LNCaP clone FGC (cell line): ENCODE measurements at places on chromosomes 5 and 9.

DNA sequence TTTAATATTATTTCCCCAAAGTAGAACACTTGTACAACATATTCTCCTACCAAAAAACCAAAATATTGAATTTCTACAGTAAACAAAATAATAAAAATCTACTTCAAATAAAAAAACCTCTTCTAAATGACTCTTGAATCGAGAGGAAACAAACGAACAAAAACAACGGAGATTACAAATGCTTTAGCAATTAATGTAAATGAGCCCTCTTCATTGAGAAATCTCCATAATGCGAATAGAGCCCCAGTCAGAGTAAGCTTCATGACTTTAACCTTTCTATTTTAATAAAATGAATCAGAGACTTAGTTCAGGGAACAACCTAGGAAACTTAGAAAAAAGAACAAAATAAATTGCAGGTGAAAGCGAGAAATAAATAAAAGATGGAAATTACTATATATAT lies 129.3 kb upstream of the SEMA6A start:
- DNase-seq, result no peak

DNA sequence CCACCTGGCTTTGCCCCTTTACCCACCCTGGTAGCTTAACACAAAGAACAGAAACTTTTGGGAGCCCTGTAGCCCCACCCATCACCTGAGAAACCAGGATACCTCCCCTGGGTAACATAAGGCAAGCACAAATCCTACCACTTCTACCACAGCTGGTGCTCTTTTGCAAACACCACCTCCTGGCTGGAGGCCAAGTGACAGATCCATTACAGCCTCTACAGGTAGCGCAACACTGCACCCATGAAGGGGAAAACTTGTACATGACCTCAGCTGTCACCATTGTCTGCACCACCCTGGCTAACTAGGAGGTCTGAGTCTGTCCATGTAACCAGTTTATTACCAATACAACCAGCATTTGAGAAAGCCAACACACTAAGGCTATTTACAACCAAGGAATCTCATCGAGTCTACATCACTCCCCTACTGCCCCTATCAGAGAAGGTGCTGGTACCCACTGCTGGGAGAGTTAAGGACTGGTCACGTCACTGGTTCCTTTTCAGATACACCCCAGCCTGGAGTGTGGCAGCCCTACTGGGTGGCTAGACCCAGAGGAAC lies 128.6 kb downstream of the PJA2 start:
- no peak for DNase-seq

- DNase-seq, result no peak
Observed at GRCh38 chr9:105963343-105964099, 269.2 kb downstream of the TMEM38B start.

- no peak for DNase-seq
Observed at GRCh38 chr9:81420024-81420423, 269.3 kb downstream of the TLE1 start.

GRCh38 chr5:98217138-98217537 lies 556.3 kb upstream of the RGMB start:
- no peak for DNase-seq

DNA sequence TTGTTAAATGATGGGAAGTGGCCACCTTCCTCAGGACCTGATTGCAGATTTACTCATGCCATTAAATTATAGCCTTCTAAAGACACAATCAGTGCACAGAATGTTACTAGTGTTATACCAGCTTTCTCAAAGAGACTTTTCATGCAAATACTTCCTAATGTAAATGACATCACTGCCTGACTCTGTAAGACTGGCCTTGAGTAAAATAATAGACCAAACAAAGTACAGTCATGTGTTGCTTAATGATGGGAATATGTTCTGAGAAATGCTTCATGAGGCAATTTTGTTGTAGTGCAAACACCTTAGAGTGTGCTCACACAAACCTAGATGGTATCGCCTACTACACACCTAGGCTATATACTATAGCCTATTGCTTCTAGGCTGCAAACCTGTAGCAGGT lies 17.0 kb upstream of the C1QTNF3 start:
- DNase-seq, result no peak

DNA sequence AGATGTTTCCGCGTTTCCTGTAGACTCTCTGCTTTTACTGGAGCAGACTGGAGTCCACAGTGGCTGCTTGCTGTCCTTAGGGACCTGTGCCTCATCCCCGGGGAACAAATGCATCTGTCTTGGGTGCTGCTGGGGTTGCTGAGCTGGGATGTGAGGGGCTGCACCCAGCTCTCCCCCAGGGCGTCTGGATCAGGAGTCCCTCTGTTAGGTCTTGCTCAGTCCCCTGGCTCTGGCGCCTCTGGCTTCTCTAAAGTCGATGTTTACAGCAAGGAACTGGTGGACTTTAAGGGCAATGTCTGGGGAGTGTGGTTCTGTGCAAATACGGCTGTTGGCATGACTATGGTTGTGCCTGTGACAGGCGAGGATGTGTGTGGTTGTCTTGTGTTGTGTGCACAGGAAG lies 91.4 kb downstream of the CACNA1B start:
- no peak for DNase-seq

DNA sequence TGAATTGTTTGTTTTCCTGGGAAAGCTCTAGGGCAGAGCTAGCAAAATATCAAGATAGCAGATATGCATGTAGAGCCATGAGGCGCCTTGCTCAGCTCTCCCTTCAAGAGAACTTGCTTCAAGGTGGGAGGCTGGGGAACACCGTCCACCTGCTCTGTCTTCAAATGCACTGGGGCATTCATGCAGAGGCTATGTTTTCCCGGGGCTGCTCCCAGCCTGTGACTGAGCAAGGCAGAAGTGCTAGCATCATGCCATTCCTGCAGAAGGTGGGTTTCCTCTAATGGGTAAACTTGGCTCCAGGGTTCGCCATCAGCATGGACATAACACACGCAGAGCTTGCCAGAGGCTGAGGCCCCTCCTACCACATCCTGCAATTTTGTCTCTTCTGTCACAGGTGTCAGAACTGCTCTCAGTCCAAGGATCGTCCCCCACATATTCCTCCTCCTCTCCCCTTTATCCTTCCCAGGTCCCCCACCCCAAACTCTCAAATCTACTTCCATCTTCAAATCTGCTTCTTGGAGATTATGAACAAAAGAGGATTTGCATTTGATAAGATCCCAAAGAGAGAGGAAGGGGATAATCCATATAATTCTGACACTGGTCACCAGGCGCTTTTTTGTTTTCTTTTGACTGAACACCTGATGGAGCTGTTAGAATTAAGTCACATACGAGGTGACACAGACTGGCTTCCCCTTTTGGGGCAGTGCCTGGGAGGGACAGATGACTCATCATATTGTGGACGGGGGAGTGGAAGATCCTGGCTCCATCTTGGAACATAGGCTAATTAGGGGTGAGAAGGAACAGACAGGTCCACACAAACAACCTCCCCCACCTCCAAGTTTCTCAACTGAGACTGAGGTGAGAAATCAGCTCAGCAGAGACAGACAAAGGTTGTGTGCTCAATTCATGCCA lies 85.0 kb upstream of the TAF11L2 start:
- DNase-seq, result no peak

DNA sequence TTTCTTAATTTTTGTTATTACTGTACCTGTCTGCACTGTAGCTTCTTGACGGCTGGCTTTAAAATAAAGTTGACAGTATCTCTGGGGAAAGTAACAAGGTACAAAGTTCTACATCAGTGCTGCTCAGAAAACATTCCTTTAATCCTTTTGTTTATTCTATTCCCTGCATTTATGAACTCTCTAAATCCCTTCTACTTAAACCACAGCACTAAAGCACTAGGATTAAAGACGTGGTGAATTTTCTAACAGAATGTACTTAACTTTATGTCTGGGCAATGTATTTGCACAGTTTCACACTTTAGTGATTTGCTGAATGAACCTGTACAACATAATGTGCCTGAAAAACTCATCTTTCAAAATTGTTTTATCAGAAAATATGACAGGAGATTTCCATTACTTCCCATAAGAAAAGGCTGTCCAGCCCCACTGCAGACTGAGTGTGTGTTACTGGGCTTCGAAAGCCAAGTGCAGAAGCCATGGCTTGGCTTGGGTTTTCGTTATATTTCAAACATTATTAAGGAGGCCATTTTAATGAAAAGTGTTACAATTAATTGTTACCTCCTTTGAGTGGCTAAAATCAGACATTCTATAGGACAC lies 43.8 kb downstream of the LHFPL2 start:
- DNase-seq, result no peak

DNA sequence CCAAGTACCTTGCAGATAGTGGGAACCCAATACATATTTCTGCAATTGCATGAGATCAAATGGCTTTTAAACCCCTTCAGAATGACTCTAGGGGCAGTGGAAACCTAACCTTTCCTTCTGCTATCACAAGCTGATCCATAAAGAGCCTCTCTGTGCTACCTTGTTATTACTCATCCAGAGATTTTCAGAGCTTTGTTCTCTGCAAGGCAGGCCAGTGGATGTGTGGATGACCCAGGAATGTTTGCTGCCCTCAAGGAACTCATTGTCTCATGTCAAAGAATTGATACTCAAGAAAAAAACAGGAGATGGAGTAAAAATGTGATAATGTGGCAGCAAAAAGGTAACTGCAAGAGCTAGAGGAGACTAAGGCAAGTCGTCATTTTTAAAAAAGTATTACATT lies 164.1 kb downstream of the HMHB1 start:
- no peak for DNase-seq

DNA sequence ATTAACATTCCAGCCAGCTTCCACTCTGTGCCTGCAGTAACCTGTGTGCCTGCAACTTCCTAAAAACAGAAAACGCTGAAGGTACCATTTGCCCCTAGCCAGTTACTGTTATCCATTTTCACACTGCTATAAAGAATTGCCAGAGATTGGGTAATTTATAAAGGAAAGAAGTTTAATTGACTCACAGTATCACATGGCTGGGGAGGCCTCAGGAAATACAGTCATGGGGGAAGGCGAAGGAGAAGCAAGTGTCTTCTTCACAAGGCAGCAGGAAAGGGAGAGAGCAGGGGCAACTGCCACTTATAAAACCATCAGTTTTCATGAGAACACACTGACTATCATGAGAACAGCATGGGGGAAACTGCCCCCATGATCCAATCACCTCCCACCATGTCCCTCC lies 31.2 kb downstream of the PTCD2 start:
- DNase-seq, result no peak

- DNase-seq, result no peak
Observed at GRCh38 chr5:73506459-73506955, 8.3 kb downstream of the BTF3 start.

DNA sequence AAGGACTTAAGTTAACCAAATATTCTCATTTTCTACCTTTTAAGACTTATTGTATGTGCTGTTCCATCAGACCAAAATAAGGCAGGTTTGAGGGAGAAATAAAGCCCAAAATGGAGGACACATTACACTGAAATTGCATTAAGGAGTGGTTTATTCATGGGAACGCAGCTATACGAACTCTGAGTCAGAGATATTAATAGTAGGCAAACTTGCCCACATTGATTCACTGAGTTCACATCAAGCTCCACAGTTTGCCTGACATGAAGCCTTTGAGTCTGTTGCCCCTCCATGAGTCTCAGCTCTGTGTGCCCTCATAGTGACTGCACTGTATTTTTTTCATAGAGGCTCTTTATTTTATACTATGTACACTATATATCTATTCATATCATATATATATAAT lies 135.0 kb upstream of the SNX2 start:
- DNase-seq, result no peak
